ENCODE measurements at places on chromosomes 11 and 22.

- no peak for DNase-seq
These were observed 14.8 kb downstream of the CD6 start for GRCh38 chr11:60985991-60986915.

GRCh38 chr11:105000797-105001196 lies 22.2 kb downstream of the CASP5 start:
- no peak for DNase-seq

DNA sequence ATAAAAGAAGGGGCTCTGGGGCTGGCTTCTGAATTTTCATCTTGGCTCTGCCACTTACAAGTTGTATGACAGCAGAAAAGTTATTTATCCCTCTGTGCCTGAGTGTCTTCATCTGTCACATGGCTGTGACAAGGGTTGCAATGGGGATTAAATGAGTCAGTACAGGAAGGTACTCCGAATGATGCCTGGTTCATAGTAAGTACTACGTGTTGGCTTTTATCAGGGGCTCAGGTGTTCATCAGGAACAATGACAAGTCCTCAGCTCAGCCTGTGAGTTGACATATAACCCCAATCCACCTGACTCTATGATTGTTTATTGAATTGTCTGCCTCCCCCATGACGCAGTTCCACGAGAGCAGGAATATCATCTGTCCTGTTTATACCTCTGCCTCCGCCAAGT lies 45.7 kb downstream of the PAMR1 start:
- no peak for DNase-seq

DNA sequence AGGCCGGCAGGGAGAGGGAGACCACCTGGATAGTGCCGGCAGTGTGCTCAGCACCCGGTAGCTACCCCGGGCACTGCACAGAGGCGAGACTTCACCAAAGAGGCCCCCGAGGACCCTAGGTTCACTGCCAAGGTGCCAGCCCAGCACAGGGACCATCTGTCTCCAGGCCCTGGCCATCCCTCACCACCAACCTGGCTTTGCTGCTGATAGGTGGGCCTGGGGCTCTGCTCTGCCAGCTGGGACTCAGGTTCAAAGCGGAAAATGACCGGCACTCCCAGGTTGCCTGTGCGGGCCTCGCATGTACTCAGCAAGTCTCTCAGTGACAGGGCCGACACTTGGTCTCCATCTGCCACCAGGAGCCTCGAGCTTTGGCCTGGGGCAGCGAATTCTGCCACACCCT lies 812.2 kb downstream of the BRD1 start:
- no peak for DNase-seq

DNA sequence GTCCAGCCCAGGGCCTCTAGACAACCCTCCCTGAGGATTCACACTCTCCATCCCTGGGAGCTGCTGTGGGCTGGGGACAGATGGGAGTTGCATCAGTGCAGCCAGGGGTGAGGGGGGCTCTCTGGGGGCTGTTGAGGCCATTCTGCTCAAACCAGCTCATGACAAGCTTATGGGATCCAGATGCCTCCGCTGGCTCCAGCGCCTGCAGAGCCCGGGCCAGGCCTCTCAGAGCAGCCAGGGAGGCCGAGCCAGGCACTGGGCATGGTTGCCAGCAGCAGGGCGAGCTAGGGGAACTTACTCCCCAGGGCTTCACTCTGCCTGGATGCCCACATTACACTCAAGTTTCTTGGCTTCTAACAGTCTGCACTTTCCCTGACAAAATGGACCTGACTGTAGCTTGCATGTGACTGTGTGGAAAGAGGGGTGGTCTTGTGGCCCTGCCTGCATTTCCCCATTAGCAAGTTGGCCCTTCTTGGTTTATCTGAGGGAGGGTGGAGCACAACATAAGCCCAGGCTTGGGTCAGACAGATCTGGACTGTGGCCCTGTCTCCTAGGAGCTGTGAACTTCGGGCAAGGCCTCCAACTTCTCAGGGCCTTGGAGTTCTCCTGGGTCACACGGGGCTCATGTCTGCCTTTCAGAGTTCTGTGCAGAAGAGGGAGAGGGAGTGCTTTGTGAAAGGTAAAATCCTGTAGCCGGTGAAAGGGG lies 34.5 kb upstream of the CYB5R3 start:
- DNase-seq = no peak

- no peak for DNase-seq
These were observed 4.9 kb upstream of the LINC01488 start for GRCh38 chr11:69476509-69476961.

- no peak for DNase-seq
These were observed 1.2 kb downstream of the DYNC2H1 start for GRCh38 chr11:103110391-103110790.

DNA sequence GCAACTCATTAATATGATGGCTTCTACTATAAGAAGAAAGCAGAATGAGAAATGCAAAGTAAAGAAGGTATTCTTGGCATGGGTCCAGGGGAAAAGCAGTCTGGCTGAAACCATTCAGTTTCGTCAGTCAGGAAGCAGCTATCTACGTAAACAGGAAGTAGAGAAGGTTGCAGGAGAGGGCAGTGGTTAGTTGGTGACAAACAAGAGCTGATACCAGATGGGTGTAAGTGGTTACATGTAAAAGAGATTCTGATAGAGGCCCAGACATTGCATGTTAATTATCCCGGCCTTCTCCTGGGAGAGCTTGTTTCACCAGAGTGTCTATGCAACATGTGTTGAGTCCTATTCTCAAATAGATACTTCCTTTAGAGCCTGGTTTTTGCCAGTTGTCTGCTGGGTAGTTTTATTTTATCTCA lies 58.4 kb upstream of the PSMA1 start:
- no peak for DNase-seq

- DNase-seq = no peak
These were observed 49.1 kb downstream of the ADAMTS8 start for GRCh38 chr11:130379276-130379675.

DNA sequence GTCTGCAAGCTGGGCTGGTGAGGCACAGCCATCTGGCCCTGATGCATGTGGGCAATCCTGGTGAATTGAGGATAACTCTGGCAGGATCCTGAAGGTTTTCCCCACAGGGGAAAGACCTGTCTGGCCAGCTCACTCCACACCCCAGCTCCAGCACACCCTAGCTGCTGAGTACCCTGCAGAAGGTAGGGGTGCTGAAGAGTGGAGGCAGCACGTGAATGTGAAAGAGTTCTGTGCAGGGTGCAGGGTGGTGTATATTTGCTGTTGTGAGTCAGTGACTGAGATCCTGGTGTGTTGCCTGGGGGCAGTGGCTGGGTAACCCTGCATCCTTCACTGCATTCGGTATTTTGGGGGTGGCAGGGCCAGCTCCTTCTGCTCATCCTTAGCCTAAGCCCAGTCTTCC lies 22.4 kb downstream of the DGAT2 start:
- no peak for DNase-seq

GRCh38 chr11:23310276-23310675 lies 450.0 kb upstream of the CCDC179 start:
- no peak for DNase-seq

GRCh38 chr11:12862696-12863469 lies 146.2 kb upstream of the RASSF10 start:
- DNase-seq = peak; percentile 58

DNA sequence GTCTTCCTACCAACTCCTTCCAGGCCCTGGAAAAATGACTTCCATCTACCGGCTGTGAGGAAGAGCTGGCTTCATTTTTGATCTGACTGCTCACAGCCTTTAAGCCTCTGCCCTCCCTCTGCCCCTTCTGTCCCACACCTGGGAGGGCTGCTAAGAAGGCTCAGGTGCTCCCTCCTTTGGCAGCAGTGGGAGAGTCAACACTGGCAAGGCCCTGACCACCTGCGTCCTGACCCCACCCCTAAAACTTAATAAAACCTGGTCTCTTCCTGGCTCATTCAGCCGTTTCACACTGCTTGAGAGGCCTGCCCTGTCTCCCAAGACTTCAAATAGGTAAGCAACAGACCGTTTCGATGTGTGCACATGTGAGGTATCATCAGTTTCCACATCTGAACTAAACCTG lies 52.1 kb upstream of the NFRKB start:
- no peak for DNase-seq

GRCh38 chr11:119518746-119519730 lies 96.1 kb upstream of the THY1 start:
- DNase-seq = no peak

DNA sequence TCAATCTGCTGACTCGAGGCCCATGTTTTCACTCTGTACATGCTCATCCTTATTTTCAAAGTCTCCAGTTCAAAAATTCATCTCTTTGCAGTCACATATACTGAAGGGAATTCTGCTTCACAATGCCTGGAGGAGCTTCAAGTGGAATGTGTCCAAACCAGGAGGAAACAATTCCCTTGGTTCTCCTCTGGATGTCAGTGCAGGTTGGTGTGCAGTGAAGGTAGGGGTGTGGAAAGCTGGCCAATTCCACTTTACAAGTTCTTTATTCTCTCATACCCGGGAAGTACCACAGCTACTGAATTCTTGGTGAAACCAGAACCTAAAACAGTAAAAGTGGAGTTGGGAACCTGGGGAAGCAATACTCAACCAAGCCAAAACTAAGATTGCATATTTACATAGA lies 57.3 kb downstream of the BDNF start:
- no peak for DNase-seq

GRCh38 chr11:67435727-67436458 lies 1.6 kb downstream of the PTPRCAP start:
- no peak for DNase-seq

GRCh38 chr11:61699737-61700160 lies 19.6 kb downstream of the DAGLA start:
- DNase-seq = peak; percentile 44

GRCh38 chr11:8325591-8326304 lies 62.1 kb upstream of the LMO1 start:
- DNase-seq = no peak

- DNase-seq = no peak
These were observed 11.8 kb downstream of the PCF11 start for GRCh38 chr11:83168756-83169155.

DNA sequence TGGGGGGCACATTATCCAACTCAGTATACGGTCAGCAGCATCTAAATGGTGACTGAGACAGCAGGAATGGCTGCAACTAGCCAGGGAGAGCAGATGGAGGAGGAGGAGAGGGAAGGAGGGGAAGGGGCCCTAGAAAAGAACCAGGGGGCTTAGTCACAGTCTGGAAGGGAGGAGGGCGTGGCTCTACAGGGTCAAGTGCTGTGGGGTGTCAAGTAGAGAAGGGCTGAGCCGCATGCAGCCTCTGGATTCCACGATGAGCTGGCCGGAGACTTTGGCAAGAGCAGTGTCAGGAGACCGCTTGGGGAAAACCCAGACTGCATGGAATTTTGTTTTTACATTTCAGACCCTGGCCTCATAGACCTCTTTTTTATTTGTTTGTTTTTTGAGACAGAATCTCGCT lies 25.8 kb upstream of the PPFIA1 start:
- no peak for DNase-seq

DNA sequence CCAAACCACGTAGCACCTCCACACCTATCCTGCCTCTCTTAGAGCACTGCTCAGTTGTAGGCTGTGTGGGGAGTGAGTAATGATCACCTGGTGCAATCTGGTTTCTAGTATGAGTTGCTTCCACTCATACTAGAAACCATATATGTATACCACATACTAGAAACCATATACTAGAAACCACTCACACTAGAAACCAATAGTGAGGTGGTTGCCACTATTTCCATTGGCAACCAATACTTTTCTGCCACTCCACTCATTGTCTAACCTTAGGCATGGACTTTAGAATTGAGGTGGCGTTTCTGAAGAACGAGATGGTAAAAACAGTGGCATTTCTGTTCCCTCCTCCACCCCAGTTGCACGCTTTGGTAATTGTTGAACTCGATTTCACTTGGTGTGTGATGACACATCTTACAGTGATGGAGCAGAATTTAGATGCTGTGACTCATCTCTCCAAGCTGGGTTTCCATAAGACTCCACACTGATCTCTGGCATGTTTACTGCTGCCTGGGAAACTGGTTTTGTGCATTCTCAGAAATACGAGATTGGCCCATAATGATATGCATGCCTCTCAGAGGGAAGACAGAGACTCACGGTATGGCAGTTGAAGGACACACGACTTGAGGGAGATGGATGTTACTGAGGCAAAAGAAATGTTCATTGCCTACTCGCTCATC lies 82.9 kb downstream of the KIRREL3 start:
- DNase-seq = no peak

GRCh38 chr22:39707351-39707750 lies 136.8 kb downstream of the CACNA1I start:
- no peak for DNase-seq

DNA sequence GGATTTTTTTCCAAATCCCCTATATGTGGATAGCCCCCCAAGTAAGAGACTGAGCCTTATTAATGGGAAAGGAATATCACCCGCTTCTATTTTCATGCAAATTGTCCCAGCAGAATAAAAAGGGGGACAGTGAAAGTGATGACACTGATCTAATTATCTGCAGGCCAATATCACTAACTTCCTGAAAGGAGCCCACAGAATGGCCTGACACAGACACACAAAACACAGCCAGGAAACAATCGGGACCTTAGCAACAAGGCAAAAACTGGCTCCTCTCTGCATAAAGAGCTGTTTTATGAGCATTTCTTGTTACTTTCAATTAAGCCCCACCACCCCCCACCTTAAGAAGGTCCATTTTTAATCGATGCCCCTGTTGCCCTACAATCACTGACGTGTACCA lies 54.3 kb upstream of the FAM181B start:
- DNase-seq = no peak

- DNase-seq = peak; percentile 63
These were observed 569.9 kb upstream of the CADM1 start for GRCh38 chr11:116073854-116074837.

DNA sequence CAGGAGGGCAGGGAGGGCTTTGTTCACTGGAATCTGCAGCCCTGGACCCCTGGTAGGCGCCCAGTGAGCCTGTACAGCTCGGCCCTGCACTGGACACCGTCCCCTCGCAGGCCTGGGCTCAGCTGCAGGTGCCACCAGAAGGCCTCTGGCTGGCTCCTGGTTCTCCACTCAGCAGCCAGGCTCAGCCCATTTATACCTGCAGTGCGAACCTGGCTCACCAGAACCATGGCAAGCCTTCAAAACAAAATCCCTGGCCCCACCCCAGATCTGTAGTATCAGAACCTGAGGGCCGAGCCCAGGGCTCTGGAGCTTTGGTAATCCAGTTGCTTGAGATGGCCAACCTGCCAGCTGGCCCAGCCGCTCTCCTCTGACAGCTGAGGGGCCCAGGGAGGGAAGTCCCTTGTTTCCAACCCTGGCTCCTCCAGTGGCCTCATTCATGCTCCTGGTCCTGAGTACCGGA lies 870 bp upstream of the FREY1 start:
- DNase-seq = no peak

GRCh38 chr11:40328890-40329614 lies 1130.4 kb downstream of the LRRC4C start:
- DNase-seq = peak; percentile 34

DNA sequence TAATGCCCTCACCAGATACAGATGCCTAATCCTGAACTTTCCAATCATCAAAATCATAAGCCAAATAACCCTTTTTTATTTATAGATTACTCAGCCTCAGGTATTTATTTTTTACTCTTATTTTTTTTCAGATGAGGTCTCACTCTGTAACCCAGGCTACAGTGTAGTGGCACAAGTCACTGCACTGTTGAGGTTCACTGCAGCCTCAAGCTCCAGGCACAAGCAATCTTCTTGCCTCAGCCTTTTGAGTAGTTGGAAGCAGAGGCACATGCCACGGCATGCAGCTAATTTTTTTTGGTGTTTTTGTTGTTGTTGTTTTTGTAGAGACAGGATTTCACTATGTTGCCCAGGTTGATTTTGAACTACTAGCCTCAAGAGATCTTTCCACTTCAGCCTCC lies 49.5 kb downstream of the TTC28 start:
- no peak for DNase-seq

- no peak for DNase-seq
These were observed 615 bp downstream of the POLD4 start for GRCh38 chr11:67352546-67353316.
